ENCODE measurements at places on chromosomes 3 and 15. TPM values are rescaled to one million over a fixed set of nuclear protein-coding genes. Genes with fewer than 3 reads are reported as not detected.
A peak's percentile ranks its signal among the peaks of the same experiment; 100 is the strongest.

GRCh38 chr3:136074546-136075170 is 109.1 kb downstream of the PPP2R3A start:
- no peak for DNase-seq

GRCh38 chr3:134768116-134768515 is 26.9 kb upstream of the EPHB1 start:
- no peak for DNase-seq

The ERICH6 gene
- not detected for total RNA-seq

DNA sequence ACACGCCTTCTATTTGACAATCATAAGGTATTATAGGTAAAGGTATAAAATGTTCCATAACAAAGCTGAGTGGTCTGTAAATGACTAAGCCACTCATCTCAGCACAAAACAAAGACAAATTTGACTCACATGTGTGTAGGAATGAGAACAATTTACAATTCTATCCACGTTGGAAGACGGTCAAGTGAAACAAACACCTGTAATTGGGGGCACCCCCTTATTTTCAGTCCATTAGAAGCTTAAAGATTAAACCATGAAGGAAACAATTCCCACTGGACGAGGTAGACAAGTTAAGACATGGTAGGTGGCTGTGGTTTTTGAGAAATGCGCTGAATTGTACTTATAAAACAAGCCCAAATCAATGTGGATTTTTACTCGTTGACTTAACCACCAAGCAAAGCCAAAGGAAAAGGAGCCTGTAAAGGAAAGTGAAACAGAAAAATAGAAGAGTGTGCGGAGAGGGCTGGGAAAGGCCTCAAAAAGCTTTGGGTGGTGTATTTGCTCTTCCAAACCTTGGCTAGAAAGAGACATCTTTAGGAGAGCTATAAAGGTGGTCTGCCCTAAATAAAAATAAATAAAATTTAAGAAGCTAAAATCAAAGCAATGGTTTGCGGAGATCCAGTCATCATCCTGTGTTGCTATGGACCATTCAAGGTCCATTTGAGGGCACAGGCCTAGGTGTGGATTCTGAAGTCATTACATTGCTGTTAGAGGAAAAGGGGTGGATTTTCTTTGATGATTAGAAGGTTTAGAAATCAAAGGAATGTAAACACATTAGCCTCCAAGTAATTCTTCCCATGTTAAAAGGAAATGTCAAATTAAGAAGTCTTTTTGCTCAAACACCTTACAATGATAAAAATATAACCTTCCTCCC is 135.0 kb downstream of the TFG start:
- no peak for DNase-seq

GRCh38 chr3:10420745-10421475 is 84.5 kb downstream of the ATP2B2 start:
- no peak for DNase-seq

The MYRIP gene
- 2.8 TPM for total RNA-seq

GRCh38 chr15:39937696-39938095 is 3.8 kb downstream of the EIF2AK4 start:
- DNase-seq = no peak

- peak; percentile 86 for DNase-seq
These were observed 2.9 kb downstream of the GNAT1 start for GRCh38 chr3:50194128-50194902.

DNA sequence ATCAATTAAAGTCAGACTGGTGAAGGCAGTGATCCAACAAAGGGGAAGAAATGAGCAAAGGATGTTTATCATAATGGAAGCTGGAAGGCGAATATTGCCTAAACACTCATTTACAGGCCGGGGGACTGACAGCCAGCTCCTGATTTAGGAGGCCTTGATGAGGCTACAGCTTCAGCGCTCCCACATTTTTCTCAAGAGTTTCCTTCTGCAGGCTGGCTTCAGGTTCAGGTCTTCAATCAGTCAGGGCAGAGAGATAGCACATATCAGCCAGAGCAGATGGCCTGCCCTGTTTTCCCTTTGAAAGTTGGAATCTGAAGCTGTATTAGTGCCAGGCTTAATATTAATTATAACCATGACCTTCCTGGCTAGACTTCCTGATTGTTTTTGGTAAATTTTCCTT is 218.9 kb downstream of the SV2B start:
- no peak for DNase-seq

DNA sequence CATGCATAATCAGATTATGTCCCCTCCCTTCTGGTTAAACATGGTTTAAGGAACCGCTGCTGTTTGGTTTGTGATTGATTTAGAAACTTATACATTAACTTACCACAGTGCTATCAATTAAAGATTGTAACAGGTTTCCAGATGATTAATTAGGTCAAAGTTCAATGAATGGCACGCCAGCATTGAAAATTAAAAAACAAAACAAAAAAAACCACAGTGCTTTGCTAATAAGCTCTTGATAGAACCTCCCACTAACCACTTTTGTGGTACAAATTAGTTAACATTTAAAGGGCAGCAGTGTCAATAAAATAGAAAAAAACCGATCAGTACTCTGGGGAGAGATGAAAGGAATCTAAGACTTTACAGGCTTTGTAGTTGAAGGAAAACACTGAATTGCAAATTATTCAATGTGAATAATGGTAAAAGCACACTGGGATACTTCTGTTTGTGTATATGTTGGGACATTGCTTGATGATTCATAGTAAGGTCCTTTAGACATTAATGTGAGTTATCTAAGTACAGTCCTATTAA is 7.6 kb upstream of the C3orf38 start:
- DNase-seq = no peak

- no peak for DNase-seq
These were observed 9.2 kb downstream of the PPM1L start for GRCh38 chr3:160765211-160765610.

Measured in ovary (tissue), 10 donors.